Renal pelvis (tissue), 12 donors: ENCODE measurements at places on chromosomes 3 and 15. TPM values are rescaled to one million over a fixed set of nuclear protein-coding genes. Genes with fewer than 3 reads are reported as not detected.

GRCh38 chr3:175082631-175083030 is 223.5 kb downstream of the NAALADL2 start:
- DNase-seq, result no peak

GRCh38 chr3:67437789-67438188 is 216.6 kb downstream of the SUCLG2 start:
- DNase-seq, result no peak

DNA sequence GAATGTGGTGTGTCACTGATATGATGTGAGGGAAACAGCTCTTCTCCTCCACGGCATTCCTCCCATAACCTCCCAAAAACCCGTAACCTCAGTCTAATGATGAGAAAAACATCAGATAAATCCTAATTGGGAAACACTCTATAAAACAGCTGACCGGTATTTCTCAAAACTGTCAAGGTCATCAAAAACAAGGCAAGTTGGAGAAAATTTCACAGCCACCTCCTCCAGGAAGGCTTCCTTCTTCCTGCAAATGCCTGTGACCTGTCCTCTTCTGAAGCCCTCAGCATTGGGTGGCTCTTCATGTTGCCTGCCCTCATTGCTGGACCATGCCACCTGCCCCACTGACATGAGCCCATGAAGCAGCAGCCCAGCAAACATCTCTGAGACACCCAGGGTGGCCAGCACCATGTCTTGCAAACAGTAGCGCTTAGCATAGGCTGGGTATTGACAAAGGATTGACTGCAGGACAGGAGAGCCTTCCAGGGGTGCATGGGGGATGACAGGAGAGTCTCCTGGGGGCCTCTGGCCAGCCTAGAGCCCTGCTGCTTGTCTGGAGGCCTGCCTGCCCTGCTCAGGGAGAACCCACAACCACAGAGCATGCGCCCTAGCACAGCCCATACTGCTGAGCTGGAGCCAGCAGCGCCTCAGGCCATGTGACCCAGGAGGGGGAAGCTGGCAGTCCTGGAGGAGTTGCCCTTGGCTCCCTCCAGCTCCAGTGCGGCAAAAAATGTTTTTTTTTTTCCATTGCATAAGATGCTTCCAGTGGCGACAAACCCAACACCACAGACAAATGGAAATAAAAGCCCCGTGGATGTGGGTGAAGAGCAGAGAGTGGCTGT is 49.7 kb downstream of the XXYLT1 start:
- DNase-seq, result no peak

DNA sequence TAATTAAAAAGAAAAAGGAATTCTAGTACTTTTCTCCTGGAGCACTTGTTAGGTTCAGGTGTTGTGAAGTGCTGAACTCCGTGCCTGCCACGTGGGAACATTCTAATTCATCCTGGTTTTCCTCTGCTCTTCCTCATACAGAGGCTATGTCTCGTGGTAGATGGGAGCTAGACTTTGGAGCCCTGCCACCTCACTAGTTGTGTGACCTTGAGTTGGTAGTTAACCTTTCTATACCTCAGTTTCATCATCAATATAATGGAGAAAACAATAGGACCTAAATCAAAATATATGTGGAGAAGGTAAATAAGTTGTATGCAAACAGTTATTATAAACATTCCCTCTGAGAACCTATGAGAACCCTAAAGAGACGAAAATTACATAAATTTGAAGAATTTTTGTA is 10.6 kb downstream of the ALAS1 start:
- no peak for DNase-seq

TIGIT gene
- polyA plus RNA-seq, result 0.10 TPM

GRCh38 chr15:80480171-80480811 is 76.1 kb downstream of the ARNT2 start:
- no peak for DNase-seq
